ENCODE measurements at places on chromosomes 2 and 18. TPM values are rescaled to one million over a fixed set of nuclear protein-coding genes. Genes with fewer than 3 reads are reported as not detected.
A peak's percentile ranks its signal among the peaks of the same experiment; 100 is the strongest.

SP5 gene
- polyA plus RNA-seq, result 5.5 TPM

FHOD3 gene
- 33.7 TPM for polyA plus RNA-seq

GRCh38 chr2:18845854-18846445 lies 256.6 kb upstream of the NT5C1B start:
- DNase-seq, result peak; percentile 47

DNA sequence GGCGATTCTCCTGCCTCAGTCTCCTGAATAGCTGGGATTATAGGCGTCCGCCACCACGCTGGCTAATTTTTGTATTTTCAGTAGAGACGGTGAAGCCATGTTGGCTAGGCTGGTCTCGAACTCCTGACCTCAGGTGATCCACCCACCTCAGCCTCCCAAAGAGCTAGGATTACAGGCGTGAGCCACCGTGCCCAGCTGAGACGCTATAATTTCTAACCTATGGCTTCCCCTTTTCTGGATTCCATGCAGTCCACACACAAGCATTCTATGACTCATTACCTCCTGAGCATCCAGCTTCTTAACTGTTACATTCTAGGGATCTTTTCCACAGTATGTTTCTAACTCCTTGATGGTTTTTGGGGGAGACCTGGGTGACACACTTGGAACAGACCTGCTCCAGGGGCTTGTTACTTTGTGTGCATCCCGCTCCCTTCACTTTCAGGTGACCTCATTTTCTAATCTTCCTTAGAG lies 11.8 kb upstream of the KCMF1 start:
- DNase-seq, result peak; percentile 15

GRCh38 chr2:224875841-224876240 lies 159.7 kb upstream of the CCDC195 start:
- peak; percentile 18 for DNase-seq

NYAP2 gene
- polyA plus RNA-seq, result 0.13 TPM

DNA sequence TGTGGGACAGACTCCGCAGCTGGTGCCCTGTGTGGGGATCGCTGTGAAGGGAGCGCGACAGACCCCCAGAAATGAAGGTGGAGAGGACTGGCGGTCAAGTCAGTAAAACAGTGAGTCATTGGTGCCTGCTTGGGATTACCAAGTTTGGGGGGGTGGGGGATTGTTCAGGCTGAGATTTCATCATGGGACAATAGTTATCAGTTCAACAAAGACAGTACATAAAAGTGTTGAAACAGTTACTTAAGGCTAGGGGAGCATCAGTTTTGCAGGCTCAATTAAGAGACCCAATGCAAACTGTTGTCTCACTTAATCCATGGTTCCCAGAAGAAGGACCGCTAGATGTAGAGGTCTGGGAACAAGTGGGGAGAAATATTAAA lies 42.4 kb upstream of the PDK1 start:
- DNase-seq, result no peak

MOGAT1 gene
- not detected for polyA plus RNA-seq

GRCh38 chr2:201021914-201022313 lies 49.6 kb downstream of the HYCC2 start:
- DNase-seq, result no peak

DNA sequence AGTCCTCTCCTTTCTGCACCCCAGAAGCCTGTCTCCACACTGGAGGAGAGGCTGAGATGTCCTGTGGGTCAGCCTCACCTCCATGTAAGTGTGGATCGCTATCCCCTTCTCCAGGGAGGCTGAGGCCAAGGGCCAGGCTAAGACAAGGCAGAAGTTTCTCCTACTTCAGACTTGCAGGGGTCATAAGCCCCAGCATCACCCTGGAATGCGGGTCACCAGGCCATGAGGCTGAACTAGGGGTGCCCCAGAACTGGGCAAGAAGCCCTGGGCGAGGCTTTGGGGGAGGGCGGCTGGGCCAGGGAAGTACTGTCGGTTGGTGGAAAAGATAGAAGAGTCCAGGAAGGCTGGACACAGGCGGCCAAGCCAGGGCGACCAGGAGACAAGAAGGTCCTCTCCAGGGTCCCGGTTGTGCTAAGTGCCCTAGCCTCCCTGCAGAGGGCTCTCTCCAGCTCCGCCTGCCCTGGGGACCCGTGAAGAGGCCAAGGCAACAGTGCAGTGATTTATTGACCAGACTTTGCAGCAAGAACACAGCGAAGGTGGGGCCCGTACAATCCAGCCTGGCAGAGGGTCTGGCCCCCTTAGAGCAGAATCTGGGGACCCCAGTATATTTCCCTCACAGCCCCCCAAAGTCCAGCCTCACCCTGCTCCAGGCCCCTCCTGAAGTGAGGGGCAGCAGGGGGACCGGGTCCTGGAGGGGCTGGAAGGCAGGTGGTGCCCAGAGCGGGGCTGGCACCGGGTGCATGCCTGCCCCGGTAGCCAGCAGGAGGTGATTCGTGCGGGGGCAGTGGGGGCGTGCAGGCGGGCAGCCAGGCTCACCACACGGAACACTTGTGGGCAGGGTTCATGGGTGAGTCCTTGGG lies 8.1 kb downstream of the ECEL1 start:
- DNase-seq, result no peak

DNA sequence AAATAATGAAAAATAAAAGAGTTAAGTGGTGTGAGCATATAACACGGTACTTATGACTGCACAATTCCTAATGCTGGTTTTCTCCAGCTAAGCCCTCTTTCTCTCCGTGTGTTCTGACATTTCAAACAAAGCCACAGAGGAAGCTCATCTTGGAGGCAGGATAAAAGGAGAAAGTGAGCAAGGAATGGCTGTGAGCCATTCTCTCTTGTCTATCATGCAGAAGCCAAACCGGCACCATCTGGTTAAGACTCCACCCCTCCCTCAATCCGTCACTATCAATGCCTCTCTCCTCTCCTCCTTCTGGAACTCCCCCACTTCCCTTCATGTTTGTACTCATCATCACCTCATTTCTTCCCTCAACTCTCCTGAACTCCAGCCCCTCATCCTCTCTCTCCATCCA lies 210.4 kb downstream of the TMEM163 start:
- DNase-seq, result no peak

DNA sequence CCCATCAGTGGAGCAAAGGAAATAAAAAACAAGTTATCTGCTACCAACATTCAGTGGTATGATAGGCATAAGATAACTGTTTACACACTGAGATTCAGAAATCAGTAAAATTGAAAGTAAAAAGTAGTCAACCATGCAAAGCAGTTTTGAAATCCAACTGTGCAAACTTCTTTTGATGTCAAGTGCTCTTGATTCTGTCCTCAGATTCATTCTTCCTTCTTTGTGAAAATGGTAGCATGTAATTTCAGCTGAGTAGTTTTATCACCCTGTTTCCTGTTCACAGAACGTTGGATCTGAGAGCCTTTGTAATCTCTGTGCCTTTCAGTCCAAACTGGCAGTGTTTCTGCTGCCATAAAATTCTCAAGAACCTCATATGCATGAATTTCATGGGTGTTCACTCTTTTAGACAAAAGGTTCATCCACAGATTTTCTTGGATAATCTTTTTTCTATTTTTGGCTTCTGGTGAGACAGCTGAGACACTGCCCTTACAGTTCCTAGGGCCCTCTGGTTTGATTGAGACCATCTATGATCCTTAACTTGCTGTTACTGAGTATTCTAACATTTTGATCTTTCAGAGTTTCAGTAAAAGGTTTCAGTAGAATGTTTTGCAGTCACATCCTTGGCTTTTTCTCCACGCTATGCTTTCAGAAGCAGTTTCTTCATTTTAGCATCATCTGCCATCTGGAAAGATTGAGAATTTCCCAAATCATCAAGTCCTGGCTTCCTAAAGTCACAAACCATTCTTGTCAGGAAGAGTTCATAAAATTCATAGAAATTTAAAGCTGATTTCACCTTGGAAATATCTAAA lies 272.3 kb upstream of the EPHA4 start:
- no peak for DNase-seq

ST6GAL2 gene
- 1.9 TPM for polyA plus RNA-seq

DNA sequence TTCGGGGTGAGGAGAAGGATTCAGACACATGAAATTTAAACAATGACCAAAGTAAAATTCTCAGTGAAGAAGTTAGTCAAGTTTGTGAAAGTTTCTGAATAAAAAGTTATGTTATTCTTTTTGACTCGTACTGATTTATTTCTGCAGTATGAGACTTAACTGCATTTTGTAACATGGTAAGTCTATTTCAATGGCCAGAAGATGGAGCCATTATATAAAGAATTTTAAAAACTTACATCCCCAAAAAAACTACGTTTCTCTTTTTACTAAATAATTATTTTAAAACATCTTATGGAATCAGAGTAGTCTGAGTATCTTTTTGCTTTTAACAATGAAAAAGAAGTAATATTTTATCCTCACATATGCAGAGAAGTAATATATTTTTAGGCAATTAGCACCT lies 51.4 kb upstream of the SCN1A start:
- no peak for DNase-seq

DNA sequence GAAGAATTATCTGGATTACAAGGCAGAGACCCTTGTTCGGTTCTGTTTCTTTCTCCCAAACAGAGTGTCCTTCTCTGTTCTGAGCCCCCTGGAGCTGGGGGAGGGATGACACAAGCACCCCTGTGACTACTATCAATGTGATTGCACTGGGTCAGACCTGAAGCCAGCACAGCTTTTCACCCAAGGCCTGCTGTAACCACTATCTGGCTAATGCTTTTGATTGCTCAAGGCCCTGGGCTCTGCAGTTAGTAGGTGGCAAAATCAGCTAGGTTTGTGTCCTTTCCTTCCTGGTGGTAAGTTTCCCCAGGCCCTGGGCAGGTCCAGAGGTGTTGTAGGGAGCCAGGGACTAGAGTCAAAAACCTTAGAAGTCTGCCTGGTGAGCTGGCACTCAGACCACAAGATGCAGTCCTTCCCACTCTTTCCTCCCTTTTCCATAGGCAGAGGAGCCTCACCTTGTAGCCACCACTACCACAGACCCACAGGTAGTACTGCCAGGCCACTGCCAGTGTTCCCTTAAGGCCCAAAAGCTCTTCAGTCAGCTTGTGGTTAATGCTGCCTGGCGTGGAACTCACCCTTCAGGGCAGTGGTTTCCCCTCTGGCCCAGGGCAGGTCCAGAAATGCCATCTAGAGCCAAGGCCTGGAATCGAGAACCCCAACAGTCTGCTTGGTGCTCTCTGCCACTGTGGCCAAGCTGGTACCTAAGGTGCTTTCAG lies 83.0 kb downstream of the FAM117B start:
- no peak for DNase-seq

DNA sequence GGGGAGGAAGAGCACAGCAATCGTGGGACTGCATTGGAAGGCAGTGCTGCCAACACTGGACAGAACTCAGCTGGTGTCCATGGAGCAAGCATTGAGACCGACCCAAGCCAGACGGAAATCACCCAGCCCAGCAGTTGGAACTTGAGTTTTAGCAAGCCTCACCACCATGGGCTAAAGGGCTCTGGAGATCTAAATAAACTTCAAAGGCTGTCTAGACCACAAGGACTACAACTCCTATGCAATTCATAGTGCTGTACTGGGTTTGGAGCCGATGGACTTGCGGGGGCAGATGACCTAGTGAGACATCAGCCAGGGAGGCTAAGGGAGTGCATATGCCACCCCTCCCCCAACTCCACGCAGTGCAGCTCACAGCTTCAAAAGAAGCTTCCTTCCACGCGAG lies 243.6 kb upstream of the SLC39A10 start:
- no peak for DNase-seq

SLC9A2 gene
- 1.4 TPM for polyA plus RNA-seq

DNA sequence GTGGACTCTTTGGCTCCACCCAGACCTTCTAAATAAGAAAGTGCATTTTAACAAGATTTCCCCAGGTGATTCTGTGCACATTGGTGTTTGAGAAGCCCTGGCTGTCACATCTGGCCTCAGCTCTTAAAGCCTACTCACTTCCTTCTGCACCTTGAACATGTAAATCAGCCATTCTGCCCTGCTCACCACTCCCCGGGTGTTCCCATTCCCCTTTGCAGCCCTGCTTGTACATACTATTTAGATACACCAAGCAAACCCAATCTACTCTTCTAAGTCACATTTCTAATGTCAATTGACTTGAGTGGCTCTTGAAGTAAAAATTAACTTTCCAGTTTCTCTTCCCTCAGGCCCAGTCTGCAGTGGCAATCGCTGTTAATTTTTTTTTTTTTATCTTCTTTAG lies 13.1 kb upstream of the SCN1A start:
- DNase-seq, result no peak

Data from muscle of back (tissue), 13 donors.